Activated CD8-positive, alpha-beta T cell treated with anti-CD3 and anti-CD28 coated beads, Interleukin-2, amount 10 ng/mL, durations not matched to agents 7 days and 5 days (primary cell): ENCODE measurements at places on chromosomes 5 and 9.

- DNase-seq, result no peak
Measured at GRCh38 chr5:54548565-54548964, 31.0 kb downstream of the SNX18 start.

DNA sequence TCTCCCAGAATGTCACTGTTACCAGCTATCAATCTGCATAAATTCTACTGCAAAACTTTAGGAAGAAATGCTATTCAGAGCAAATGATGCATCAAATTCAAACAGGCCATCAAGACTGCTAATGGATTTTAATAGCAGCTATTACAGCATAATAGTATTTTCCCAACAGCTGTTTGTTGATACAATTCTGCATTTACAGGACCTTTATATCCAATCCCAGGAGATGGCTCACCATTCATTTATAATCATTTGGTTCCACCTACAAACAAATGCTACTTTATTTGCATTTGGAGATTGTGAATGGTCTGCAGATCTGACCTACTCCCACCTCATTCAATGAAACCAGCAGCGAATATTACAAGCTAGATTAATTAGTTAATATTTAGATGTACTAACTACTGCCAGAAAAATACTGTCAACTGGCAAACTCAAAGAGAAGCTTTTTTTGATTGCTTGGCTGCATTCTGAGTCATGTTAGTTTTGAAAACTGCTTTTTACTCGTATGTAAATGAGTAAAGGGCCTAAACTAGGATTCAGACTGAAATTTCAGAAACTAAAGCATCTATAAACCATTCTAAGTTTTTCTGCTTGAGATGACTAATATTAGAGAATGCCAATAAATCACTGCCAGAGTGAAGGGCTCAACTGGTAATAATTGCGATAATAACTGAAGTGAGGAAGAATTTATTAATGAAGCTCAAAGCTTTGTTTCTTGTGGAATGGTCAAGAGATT is 7.1 kb upstream of the PCA3 start:
- DNase-seq, result no peak

- no peak for DNase-seq
Measured at GRCh38 chr5:107680799-107681198, 10.1 kb upstream of the EFNA5 start.

- no peak for DNase-seq
Measured at GRCh38 chr5:139600336-139600949, 39.3 kb downstream of the UBE2D2 start.

GRCh38 chr5:163968651-163969050 is 463.2 kb downstream of the MAT2B start:
- no peak for DNase-seq

- DNase-seq, result no peak
Measured at GRCh38 chr5:14492331-14492964, 89.1 kb upstream of the OTULINL start.

DNA sequence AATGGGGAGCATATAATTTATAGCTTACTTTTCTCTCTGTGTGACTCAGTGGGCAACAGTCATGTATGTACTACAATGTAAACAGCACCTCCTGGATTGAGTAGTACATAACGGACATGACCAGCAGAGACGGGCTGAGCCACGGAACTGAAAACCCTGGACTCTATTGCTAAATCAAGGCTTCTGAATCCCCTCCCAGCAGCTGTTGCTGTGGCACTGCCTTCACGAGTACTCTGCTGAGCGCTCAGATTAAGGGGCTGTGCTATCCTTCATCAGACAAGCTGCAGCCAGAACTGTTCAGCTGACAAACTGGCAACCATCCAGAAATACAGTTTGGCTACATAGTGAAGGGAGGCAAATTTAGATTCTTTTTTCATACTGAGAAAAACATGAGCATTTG is 131.3 kb upstream of the CCDC180 start:
- no peak for DNase-seq

DNA sequence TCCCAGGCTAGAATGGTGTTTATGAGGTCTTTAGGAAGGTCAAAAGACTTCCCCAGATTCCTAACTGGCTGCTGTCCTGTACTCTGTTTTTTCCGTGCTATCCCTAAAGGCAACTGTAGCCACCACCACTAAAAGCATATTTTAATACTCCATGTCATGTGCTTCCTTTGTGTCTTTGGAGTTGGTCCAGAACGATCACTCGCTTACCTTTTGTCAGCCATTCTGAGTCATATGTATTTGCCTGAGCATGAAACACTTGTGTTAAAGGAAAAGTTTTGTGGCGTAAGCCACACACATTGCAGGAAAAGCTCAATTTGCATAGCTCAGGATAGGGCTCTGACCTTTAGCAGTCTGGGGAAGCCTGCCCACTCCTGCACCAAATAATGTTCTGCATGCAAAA is 299.6 kb downstream of the NTRK2 start:
- DNase-seq, result no peak

GRCh38 chr9:113957821-113958341 is 81.8 kb downstream of the ZNF618 start:
- no peak for DNase-seq

DNA sequence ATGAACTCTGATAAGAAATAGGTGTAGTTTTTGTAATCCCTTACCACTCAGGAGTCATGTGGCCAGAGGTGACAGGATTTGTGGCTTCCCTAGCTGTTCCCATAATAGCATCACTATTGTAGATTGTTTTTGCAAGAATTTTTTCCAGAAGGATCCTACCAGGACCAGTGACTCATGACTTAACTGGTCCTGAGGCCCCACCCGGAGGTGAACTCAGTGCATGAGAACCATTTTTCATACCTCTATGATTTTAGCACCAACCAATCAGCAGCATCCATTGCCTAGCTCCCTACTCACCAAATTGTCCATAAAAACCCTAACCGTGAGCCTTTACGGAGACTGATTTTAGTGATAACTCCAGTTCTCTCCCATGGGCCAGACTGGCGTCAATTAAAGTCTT is 484.8 kb downstream of the PSAT1 start:
- DNase-seq, result no peak

GRCh38 chr9:120261419-120261818 is 318.5 kb downstream of the CDK5RAP2 start:
- DNase-seq, result no peak

- no peak for DNase-seq
Measured at GRCh38 chr9:6876195-6876894, 118.6 kb downstream of the KDM4C start.

DNA sequence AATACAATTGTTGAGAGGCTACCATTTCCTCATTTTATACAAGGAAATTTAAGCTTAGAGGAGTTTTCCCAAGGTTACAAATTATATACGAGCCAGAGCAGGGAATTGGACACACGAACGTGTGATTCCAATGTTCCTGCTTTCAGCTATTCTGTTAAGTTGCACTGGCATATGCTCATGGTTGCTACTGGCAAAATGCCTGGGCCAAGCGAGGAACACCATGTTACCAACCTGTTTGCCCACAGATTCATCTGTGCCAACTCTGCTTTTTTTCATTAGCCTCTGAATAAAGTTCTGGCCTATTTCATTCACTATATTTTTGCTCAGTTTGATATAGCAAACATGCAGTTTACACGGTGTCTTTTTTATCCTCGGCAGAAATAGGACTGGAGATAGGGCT is 5.1 kb upstream of the C5orf46 start:
- no peak for DNase-seq

DNA sequence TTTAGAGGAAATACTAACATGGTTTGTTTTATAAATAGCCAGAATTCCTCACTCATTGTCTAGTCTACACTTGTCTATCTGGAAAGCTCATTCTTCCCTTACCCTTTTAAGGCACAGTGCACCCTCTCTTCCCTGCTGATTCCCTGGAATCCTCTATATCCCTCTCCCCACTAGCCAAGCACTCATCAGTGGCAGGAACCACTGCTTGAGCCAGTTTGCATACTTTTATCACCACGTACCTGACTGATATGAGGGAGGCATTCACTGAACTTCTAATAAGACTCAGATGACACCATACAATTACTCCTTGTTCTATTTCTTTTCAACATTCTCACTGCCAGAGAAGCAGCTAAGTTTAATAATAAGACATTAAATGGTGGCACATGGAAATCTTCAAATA is 134.9 kb downstream of the EFNA5 start:
- no peak for DNase-seq

DNA sequence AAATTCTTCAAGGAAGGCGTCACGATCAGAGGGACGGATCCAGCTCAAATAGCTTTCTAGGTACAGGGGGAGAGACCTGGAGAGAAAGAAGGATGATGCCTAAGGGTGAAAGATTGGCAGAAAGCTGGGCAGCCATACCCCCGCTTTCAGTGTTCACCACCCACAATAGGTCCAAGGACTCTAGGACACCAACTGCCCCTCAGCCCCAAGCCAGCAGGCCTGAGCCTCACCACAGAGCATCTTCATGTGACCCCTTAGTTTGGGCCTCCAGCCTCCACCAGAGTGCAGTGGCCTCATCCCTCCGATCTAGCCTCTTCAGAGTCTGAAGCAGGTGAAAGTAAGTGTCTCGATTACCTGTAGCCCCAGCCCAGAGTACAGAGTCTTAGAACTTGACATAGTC is 1.7 kb upstream of the VCP start:
- DNase-seq, result no peak

DNA sequence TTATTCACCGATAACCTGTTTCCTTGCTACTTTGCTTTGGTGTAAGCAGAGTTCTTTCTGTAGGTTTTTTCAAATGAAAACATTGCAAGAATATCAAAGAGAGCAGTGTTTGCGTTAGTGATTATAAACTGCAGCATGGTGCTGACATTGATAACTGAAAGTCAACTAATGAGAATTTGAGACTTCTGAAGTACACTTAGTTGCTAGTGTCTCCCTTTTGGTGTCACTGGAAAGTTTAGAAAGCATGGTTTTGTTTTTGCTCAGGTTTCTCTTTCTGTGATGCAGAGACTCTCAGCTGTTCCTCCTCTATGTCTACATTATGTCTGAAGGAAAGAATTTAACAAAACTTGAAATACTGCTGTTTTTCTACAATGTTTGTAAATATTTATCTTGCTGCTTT is 80.2 kb upstream of the ZNF169 start:
- no peak for DNase-seq

GRCh38 chr9:132562306-132562573 is 20.2 kb upstream of the BARHL1 start:
- DNase-seq, result no peak

DNA sequence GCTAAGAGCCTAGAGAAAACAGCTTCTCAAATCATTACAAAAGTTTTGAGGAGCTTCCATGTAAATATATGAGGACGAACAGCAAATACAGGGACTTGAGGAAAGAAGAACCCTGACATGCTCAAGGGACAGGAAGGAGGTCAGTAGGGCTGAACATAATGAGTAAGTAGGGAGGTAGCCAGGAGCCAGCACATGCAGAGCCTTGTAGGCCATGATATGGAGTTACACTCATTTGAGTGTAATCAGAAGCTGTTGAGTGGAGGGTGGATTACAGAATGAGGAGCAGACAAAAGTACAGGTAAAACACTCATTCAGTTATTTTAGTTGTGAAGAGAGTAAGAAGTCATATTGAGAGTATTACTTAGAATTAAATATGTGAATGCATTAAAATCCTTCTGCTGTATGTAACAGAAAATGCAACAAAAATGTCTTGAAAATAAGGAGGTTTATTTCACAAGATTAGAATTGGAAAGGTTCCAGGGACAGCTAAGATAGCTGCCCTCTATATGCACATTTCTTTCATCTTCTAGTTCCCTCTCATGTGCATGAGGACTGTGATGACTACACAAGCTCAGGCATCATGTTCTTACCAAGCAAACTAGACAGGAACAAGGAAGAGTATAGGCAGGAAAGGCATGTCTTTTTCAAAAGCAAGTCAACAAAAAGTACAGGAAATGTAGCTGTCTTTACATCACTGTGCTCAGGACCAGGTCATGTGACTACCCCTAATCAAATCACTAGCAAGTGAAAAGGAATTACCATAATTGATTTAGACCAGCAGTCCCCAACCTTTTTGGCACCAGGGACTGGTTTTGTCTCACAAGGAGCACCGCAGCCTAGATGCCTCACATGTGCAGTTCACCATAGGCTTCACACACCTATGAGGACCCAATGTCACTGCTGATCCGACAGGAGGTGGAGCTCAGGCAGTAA is 87.2 kb downstream of the TMEM232 start:
- no peak for DNase-seq

DNA sequence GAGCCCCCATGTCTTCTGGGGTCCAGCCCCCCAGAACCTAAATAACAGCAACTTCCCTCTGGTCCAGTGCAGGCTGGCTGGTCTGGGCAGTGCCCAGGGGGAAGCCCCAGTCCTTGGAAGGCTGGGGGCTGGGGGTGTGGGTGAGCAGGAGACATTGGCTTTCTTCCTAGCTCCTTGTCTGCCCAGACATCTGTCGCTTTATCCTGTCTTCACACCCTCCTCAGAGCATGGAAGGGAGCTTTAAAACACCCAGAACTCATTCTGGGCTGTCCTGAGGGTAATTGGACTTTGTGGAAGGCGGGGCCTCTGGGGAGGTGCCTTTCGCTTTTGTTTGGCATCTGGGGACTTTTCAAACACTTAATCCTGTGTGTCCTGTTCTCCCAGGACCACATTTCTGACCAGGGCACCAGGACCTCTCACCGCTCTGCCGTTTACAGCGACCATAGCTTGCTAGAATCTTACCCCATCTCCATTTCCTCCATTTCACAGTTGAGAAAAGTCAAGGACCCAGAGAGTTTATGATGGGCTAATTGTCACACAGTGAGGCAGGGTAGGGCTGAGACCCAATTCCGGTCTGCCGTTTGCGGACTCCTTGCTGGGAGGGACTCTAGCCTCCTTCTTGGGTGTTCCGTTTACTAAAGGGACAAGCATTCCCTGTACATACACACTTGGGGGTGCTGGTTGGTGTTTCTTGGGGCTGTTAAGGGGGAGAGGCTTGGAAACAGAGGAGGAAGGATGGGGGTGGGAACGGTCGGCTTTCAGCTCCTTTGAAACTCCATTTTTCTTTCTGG is 1.1 kb downstream of the GSN start:
- no peak for DNase-seq
